Stimulated activated CD4-positive, alpha-beta T cell treated with anti-CD3 and anti-CD28 coated beads, Interleukin-4, amount 100 ng/mL, for 48 hours (primary cell): ENCODE measurements at places on chromosomes 16 and 17.

DNA sequence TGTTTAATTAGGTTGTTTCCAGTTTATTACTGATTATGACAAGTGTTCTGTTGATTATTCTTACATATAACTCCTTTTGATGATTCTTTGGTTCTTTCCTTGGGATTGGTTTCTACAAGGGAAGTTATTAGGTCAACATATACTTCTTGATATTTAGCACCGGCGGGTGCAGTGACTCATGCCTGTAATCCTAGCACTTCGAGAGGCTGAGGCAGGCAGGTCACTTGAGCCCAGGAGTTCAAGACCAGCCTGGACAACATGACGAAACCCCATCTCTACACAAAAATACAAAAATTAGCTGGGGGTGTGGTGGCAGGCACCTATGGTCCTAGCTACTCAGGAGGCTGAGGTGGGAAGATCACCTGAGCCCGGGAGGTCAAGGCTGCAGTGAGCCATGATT lies 120.2 kb upstream of the HAS3 start:
- DNase-seq = no peak

GRCh38 chr17:61806081-61806828 lies 57.1 kb downstream of the BRIP1 start:
- no peak for DNase-seq

GRCh38 chr16:10130538-10130937 lies 51.7 kb downstream of the GRIN2A start:
- DNase-seq = no peak

GRCh38 chr16:48611329-48612137 lies 1.6 kb upstream of the N4BP1 start:
- DNase-seq = peak; percentile 60

- DNase-seq = no peak
Measured at GRCh38 chr16:11977376-11978041, 975 bp downstream of the SNX29 start.

- peak; percentile 83 for DNase-seq
Measured at GRCh38 chr16:87636050-87636684, 33.9 kb downstream of the JPH3 start.

DNA sequence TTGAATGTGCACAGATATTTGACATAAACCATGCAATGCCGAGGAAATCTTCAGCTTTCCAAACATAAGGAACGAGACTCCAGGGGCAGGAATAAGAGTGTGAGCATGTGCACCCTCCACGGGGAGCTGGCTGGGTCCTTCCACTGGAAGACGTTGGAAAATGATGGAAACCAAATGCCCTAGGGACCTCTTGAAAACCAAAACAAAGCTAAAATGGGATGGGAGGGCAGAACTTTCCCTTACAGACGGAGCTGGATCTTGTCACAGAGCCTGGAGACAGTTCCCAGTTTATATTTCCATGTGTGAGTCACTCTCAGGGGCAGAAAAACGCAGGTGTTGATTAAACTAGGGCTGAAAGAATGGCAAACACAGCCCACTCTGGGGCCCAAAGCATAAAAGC lies 34.4 kb upstream of the DNAH17 start:
- no peak for DNase-seq

GRCh38 chr17:17496189-17497064 lies at the start of gene RASD1:
Gene RASD1, minus strand, starts transcription at chr17:17496395. Its CDS starts 214 bp downstream, at chr17:17496181.
- DNase-seq = peak; percentile 78

DNA sequence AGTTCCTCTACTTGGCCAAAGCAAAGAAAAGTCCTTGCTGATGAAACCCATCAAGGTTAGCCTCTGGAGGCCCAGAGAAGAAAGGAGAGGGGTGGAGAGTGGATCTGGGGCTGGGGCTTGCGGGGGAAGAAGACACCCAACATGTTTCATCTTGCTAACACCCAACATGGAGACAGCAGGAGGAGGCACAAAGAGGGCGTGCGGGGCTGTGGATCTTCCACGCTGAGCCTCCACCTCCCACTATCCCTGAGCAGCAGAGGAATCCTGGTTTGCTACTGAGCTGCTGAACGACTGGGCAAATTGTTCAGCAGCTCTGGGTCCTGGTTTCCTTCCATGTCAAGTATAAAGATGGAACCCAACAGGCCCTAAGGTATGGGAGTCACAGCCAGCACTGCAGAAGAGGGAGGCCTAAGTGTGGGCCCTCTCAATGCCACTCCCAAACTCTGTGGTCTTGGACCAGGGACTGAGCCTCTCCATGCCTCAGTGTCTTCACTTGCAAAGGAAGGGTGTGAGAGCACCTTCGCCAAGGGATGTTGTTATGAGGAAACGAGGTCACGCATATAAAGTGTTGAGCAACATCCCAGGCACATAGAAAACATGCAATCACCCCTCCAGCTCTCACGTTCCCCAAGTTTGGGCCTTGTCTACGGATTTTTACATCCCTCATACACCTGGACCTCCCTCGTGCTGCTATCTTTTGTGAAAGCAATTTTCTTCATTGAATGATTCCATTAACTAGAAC lies 122.5 kb downstream of the XYLT1 start:
- no peak for DNase-seq

GRCh38 chr16:24552705-24553246 lies 13.4 kb downstream of the RBBP6 start:
- no peak for DNase-seq

DNA sequence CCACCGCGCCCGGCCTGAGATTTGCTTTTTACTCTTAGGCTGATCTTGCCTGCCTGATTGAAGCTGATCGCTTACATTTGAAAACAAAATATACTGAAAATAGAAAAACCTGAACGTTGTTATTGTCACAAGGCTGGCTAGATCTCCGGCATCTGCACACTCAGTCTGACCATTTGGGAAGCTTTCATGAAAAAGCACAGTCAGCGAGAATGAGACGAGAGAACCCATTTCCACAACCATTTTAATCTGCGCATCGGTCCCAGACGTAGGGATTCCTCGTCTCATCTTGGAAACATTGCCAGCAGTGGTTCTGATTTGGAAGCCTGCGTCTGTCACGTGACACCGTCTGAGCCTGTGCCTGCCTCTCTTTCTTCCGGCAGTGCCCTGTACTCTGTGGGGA lies 20.9 kb downstream of the SPG7 start:
- DNase-seq = no peak
